Stimulated activated CD4-positive, alpha-beta T cell treated with anti-CD3 and anti-CD28 coated beads, Interleukin-15, amount 100 ng/mL, for 24 hours (primary cell): ENCODE measurements at places on chromosomes 5 and 9.

DNA sequence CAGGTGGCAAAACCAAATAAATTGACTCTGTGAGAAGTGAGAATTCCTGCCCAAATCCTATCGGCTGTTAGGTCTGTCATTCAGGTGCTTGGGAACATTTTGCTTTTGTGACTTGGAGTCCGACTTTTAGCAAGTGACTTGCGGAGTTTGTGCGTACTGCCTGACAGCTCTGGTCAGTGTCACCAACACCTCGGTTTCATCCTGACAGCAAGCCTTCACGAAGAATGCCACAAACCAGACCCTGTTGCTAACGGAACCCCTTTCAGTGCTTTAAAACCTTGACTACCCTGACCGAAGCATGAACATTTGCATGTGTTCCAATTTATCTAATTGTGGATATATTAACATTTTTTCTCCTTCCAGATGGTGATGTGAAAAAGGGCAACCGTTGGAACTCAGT is 26.5 kb downstream of the LIX1 start:
- DNase-seq: no peak

DNA sequence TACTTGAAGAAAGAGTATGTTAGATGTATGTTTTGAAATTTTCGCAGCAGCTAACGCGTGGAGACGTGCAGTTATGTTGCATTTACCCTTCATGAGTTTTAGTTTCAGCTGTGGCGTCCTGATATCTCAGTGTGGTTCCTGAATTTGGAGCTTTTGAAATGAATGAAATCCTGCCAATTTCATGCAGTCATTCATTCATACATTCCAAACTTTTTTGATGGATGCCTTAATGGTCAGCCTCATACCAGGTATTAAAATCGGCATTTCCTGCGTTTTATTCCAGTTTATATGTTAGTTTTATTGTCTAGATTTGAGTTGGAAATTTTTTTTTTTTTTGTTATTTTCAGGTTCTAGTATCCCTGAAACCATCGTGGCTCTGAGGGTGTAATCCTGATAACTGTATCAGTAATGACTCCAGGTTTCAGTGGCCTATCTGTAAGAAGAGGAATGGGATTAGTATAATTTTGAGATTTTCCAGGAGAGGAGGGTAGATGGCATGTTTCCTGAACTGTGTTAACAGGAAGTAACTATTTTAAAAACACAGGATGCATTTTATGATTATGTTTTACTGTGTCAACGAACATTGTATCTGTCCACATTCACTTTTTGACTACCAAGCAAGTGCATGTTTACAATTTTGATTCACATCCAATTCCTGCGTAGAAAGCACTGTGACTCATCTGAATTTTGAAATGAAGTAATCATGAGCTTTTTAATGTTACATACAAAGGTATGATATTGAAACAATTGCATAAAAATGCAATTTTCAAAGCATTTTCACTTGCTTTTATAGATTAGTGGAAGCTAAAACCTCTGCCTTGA is 1.0 kb downstream of the FOCAD start:
- DNase-seq: no peak

GRCh38 chr9:99921875-99922710 is 15.6 kb downstream of the STX17 start:
- no peak for DNase-seq

DNA sequence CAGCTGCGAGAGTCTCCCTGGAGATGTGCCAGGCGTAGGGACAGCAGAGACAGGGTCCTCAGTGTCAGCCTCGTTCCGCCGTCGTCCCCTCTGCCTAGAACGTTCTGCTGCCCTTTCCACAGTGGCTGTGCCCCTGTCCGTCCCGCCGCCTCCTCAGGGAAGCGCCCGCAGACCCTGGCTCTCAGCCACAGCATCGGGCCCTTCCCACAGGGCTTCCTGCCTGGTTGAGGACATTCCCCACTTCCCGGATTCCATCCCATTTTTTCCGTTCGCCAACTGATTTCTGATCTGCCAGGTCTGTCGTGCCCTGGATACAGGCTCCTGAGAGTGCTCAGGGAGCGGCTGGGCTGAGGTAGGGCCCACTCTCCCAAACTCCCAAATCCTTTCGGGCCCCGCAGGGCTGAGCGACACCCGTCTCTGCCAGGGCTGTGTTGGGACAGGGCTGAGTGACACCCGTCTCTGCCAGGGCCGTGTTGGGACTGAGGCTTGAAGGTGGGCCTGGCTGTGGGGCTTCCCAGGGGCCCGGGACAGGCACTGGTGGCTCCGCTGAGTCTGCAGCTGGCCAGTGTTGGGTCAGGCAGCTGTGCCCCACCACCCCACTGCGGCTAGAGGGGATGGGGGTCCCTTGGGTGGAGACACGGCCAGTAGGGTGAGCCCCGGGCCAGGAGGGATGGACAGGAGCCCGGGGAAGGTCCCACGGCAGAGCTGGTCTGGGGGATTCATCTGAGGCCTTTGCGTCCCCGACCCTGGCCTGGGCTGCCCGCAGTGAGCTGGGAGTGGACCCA is 15.9 kb downstream of the DNLZ start:
- no peak for DNase-seq

DNA sequence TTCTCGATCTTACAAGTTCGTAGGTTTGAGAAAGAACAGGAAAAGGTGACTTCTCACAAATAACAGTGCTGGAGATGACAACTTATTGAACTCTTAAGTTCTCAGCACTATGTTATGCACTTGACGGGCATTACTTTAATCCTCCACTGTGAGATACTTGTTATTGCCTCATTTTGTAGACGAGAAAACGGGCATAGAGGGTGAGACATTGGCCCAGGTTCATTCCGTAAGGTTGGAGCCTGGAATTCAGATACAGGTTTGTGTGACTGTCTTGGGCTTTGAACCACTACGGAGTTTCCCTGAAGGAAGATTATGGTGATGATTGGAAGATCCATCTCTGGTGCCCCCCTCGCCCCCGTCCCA is 657 bp downstream of the MAT2B start:
- DNase-seq: no peak

GRCh38 chr5:133890776-133891280 is 77.6 kb downstream of the C5orf15 start:
- DNase-seq: no peak

- no peak for DNase-seq
Measured at GRCh38 chr5:160492565-160492964, 70.9 kb downstream of the PTTG1 start.

DNA sequence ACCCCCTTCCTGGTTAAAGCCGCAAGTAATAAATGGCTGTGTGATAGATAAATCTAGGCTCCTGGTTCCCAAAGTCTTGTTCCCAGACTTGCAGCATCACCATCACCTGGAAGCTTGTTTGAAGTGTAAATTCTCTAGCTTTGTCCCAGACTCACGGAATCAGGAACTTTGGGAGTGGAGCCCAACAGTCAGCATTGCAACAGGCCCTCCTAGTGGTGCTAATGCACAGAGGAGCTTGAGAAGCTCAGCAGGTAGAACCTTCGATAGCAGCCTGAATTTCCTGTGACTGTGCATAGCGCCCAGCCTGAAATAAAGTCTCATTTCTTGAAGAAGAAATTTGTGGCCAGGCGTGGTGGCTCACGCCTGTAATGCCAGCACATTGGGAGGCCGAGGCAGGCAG is 30.3 kb upstream of the MELK start:
- no peak for DNase-seq

- peak; percentile 14 for DNase-seq
Measured at GRCh38 chr5:53110156-53110555, 599 bp upstream of the MOCS2 start.

DNA sequence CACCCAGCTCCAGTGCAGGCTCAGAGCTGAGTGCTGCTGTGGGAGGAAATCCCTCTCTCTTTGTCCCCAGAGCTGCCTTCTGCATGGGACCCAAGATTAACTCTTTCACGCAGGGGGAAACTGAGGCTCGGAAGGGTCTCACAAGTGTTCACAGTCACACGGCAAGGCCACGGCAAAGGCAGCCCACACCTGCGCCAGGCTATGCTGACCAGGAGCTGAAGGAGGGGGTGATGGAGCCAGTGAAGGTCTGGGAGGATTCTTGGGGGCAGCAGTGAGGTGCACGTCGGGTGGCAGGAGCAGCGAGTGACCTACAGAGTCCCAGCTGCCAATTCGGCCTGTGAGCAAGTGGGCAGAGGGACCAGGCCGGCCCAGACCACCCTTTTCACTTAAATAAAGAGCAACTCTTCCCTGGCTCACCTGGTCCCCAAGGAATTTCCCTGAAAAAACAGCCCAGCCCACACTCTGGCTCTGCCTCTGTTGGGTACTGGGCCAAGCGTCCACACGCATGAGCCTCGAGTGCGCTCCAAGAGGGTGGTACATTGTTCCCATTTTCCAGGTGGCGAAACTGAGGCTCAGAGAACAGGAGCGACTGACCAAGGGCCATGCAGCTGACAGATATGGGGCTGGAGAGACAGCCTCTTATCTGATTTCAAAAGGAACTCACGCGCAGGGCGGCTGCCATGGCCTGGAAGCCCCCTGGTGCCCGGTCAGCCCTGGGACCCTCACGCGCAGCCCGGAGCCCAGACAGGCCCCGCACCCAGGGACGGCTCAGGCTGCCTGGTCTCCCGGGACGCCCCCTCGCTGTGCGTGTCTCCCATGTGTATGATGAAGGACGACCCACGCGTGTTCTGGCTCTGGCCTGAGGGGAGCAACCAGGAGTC is 28.2 kb downstream of the SARDH start:
- no peak for DNase-seq

DNA sequence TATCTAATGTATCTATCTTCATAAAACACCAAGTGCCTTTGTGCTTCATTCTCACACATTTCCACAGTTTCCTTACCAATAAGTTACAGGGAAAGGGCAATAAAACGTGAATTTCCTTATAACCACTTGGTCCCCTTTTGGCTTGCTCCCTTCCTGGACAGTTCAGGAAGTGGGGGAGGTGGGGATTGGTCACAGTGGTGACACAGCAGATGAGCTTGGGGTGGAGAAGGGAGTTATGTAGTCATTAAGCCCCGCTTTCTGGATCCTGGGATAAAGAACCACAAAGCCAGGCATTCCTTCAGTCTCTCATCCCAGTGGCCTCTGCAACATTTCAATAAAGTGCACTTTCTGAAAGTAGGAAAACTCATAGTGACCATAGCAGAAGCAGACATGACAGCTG is 47.1 kb upstream of the FYB1 start:
- DNase-seq: no peak

- no peak for DNase-seq
Measured at GRCh38 chr5:129474544-129474943, 14.4 kb downstream of the ADAMTS19 start.

- DNase-seq: no peak
Measured at GRCh38 chr5:43140286-43140685, 19.6 kb downstream of the ZNF131 start.

GRCh38 chr5:14182761-14183160 is 39.6 kb downstream of the TRIO start:
- no peak for DNase-seq

DNA sequence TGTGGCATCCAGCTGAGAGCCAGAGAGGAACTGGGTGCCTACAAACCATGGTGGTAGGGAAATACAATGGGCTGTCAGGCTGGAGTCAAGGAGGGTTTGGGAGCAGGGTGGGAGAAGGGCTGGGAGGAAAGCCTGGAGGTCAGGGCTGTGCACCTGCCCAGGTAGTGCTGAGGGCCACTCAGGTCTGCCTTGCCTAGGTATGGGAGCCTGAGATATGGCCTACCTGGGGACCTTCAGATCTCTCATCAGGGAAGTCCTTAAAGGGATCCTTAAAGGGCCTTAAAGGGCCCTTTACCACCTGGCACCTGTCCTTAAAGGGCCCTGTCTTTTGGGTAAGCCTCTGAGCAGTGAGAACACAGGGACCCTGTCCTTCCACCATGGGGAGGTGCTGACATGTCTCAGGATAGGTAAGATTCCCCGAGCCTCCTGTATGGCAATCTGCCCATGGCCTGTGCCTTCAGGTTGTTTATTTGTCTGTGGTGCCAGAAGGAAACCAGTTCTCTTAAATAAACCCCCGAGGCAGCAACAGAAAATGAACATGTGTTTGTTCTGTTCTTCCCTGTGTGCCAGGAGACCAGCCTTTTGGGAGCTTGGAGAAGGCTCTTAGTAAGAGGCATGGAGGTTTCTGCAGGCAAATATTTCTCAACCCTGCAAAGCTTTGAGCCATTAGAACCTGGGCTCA is 23.3 kb downstream of the SLC25A48 start:
- DNase-seq: no peak

GRCh38 chr5:159286420-159287035 is 23.4 kb downstream of the UBLCP1 start:
- DNase-seq: no peak

GRCh38 chr9:115369322-115369957 is 251.5 kb upstream of the TNC start:
- DNase-seq: no peak

- no peak for DNase-seq
Measured at GRCh38 chr9:117303643-117304230, 111.1 kb downstream of the ASTN2 start.

GRCh38 chr5:42745426-42745825 is 11.2 kb upstream of the CCDC152 start:
- DNase-seq: peak; percentile 4

DNA sequence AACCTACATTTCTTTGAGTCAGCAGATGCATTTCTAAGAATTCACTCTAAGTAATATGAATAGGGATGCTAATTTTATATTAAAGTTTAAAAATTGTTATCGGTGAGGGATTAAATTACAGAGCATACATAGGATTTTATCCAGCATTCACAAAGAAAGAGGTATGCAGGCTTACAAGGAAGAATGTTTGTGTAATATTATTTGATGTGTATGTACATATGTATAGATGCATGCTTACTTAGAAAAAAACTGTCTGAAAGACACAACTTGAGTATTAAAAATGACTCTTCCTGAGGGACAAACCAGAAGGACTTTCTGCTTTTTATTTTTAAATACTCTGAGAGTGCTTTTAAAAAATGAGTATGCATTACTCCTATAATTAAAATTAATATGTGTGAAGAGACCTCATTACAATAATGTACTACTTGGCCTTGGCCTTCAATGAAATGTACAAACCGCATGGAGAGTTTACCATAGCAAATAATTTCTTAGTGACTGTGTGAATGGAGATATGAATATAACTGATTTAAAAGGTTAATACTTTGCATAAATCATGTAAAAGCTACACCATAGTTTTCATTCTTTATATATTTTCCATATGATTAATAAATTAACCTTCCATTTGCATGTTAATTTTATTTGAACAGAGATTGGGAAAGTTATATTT is 77.0 kb downstream of the GDA start:
- no peak for DNase-seq

DNA sequence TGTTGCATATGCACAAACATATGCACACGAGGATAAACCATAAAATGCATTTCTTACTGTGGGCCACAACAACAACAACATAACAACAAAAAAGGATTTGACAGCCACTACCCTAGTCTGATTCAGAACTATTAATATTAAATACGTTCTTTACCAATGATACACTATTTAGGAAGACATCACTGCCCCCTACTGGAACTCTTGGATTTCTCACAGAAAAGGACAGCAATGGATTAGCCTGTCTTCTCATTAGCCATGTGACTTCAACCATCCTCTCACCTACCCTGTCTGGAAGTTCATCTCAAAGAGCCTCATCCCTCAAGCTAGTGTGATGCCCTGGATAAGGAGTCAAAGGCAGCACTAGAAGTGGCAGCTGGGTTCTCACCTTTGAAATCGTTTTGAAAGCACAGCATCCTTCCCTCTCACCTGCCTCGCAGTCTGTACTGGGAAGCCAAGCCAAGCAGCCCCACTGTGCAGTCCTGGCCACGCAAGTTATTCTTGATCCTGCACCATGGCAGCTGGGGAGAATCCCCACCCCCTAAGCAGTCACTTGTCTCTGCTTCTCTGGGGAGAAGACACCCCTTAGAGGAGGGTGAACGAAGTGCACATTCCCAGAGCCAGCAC is 64.6 kb downstream of the SH3TC2 start:
- DNase-seq: peak; percentile 13
